ENCODE measurements at places on chromosomes 16 and 17.

DNA sequence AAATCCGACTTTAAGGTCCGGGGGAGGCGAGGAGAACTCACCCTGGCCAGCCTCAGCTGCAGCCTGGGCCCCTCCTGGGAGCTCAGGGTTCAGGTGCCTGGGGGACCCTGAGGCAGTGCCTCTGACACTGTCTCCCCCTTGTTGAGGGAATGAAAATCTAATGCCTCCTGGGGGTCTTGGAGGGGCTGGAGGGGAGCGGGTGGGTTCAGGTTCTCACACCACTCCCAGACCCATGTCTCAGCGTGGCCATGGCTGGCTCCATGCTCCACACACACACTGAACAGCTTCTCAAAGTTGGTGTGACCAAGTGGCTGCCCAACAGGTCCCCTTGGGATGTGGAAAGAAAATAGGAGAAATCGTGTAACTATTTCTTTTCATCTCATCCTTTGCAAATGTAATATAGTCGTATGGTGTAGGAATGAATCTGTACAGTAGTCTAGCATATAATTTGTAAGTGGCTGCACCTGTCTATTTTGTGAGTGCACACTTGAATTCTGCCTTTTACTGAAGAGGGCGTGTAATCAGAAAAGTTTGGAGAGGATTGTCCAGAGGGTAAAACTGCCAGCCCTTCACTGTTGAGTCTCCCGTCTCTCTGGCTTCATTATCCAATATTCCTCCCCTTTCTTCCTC, 788 bp upstream of the PRCD start:
- DNase-seq, result no peak

- no peak for DNase-seq
These were observed 8.9 kb downstream of the NSMCE1 start for GRCh38 chr16:27259710-27260109.

DNA sequence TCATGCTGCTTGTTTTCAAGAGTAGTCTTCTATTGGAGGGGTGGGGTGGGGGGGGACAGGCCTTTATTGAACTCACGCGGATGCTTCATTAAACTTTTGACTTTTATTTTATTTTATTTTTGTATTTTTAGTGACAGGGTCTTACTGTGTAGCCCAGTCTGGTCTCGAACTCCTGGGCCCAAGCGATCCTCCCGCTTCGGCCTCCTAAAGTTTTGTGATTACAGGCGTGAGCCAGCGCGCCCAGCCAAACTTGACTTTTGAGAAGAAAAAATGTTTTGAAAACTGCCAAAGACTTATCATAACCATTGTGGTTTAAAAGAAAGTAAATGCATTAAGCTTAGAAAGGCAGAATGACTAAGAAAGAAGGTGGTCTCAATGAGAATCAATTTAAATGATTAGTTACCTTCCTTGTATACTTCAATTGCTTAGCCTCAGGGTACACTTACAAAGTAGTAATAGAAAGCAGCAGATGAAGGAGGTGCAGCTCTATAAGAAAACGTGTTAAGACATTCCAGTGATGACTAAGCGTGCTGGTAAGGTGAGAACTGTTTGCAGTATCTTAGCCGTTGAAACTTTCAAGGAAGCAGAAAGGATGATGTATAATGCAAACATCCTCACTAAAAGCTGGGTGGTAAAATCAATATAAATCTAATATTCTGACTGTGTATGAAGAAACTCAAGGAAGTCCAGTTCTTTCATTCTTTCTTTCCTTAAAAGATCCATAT, 1.2 kb downstream of the AP2B1 start:
- DNase-seq, result peak; percentile 20

GRCh38 chr17:67841992-67842391, 16.7 kb downstream of the BPTF start:
- DNase-seq, result no peak

DNA sequence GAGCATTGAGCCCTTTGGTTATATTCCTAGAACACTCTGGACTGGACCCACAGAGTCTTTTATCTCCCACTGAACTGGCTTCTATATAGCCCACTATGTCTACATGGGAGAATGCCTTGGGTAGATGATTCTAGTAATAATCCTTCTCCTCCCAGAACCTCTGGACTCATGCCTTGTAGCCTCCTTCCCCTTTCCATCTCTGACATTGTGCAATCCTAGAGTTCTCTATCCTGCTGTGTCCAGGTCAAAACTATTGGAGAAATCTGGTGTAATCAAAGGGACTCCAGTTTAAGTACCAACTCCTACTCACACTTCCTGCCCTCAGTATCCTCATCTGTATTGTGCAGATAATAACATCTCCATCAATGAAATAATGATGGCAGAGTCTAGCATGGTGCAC, 9.1 kb downstream of the RCVRN start:
- no peak for DNase-seq
